ENCODE measurements at places on chromosomes 4 and X. TPM values are rescaled to one million over a fixed set of nuclear protein-coding genes. Genes with fewer than 3 reads are reported as not detected.

- DNase-seq: no peak
Measured at GRCh38 chr4:181820553-181820952, 422.6 kb upstream of the TENM3 start.

GRCh38 chrX:50952406-50952805 lies 41.9 kb downstream of the BMP15 start:
- DNase-seq: no peak

C1GALT1C1 gene
- total RNA-seq: 15.5 TPM

- DNase-seq: no peak
Measured at GRCh38 chrX:8846266-8846665, 45.1 kb upstream of the FAM9A start.

DNA sequence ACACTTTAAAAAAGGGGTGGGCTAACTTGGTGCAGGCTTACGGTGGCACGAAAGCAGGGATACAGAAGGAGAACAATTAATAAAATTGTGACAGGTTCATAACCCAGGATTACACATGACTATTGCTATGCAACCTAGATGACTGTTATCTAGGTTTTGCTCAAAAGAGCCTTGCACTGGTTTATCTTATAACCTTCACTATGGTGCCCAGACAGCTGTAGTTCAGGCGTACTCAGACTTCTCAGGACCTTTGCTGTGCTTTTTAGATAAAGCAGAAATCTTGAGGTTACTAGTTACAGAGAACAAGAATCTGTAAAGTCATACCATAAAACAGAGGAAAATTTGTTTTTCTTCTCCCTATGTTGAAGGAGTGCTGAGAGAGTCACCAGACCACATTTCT lies 44.4 kb downstream of the UGT2A3 start:
- no peak for DNase-seq

- DNase-seq: no peak
Measured at GRCh38 chrX:46782034-46782433, 23.1 kb upstream of the SLC9A7 start.

FAM9B gene
- total RNA-seq: not detected

HPSE gene
- 0.97 TPM for total RNA-seq

HSFX1 gene
- total RNA-seq: 2.0 TPM

DNA sequence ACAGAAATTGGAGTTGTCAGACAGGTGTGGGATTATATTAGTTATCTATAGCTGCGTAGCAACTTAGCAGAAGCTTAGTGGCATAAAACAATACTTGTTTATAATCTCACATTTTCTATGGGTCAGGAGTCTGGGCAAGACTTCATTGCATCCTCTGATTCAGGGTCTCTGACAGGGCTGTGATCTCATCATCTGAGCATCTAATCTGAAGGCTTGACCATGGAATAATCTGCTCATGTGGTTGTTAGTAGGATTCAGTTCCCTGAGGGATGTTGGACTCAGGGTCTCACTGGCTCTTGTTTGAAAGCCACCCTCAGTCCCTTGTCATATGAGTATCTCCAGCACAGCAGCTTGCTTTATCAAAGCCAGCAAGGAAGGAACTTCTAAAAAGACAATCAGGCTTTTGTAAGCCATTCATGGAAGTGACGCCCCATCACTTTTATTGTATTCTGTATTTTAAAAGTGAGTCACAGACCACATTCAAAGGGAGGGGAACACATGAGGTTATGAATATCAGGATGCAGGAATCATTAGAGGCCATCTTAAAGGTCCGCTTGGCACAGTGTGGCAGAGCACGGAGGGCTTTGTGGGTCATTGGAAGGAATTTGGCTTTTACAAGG lies 37.2 kb upstream of the FAM9B start:
- DNase-seq: no peak

F11 gene
- total RNA-seq: 0.35 TPM

- no peak for DNase-seq
Measured at GRCh38 chr4:122129061-122129460, 23.1 kb upstream of the BLTP1 start.

ZAR1 gene
- not detected for total RNA-seq

DNA sequence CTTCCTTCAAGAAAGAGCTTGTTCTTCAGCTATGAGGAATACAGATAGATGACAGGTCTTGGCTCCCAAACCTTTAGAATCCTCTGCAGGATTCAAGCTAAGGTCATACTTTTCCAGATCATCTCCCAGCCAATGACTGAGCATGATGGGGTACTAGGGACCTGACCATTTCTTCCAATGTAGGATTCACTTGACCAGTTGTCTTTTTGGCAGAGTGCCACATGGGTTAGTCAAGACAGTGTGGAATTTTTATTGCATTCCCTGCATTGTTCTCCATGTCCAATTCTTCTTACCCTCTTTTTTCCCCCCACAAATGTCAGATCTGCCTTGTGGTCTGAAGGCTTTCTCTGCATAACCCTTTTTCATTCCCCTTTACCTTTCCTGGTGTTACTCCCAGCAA lies 99.5 kb downstream of the CCSER1 start:
- DNase-seq: no peak

GRCh38 chr4:137934911-137935310 lies 307.2 kb downstream of the SLC7A11 start:
- no peak for DNase-seq

DNA sequence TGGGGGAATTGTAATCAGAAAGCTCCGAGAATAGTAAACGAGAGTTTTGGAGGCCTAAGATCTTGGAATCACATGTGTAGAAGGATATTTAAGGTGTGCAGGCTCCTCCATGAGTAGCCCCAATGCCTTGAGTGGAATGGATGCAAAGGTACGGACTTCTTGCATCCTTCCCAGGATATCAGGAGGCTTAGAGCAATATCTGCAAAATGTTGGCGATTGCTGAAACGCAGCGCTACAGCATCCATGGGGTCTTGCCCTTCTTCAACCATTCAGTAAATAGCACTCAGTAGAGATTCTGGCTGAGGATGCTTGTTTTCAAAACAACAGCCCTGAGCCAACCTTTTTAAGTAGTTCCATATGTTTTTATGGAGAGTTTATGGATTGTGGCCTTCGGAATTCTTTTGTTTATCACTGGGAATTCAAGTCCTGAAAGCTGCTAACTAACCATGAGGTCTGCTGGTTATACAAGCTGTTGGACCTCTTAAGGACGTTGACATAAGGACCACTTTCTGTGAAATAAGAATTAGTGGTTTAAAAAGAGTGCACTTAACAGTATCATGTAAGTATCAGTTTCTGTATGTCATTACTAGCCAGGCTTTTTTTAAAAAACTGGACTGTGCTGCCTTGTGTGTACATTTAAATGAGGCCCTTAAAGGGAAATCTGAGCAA lies 228.8 kb upstream of the PGRMC2 start:
- no peak for DNase-seq

ADGRG2 gene
- 0.35 TPM for total RNA-seq

DNA sequence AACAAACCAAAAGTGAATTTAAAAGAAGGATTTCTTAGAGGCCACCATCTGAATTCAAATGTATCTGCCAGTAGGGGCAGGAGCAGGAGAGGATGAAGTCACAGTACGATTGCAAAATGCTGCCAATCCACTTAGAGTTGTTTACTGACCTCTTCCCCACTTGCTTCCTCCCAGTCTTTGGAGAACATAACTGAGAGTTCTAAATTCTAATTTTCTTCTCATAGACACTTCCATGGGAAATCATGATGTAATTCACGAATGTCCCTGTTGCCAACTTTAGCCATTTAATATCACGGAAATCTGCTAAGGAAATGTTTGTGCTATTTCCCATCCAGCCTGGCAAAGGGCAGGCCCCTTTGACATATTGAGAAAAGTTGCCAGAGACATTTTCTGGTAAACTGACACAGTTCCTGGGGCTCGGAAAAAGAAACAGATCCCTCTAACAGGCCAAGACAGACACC lies 33.6 kb upstream of the NOCT start:
- no peak for DNase-seq

- no peak for DNase-seq
Measured at GRCh38 chr4:189069772-189070171, 870.9 kb upstream of the FRG1 start.

MYOZ2 gene
- total RNA-seq: 727 TPM

P2RY8 gene
- 1.5 TPM for total RNA-seq

DNA sequence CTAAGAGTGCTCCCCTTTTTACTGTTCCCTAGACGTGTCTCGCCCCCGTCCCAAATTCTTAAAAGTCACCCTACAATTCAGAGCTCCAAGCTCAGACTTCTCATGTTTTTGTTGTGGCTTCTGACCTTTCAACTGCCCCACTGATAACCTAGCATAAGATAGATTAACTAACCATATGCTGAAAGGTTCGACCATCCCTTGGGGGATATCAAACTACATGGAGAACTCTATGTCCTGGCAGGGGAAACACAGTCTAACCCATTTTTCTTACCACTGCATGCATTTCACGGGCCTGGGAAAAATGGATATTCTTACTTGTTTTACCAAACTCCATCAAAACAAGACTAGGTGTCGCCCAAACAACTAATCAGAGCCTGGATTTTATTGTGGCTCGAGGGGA lies 236.4 kb upstream of the MID1 start:
- DNase-seq: no peak

DNA sequence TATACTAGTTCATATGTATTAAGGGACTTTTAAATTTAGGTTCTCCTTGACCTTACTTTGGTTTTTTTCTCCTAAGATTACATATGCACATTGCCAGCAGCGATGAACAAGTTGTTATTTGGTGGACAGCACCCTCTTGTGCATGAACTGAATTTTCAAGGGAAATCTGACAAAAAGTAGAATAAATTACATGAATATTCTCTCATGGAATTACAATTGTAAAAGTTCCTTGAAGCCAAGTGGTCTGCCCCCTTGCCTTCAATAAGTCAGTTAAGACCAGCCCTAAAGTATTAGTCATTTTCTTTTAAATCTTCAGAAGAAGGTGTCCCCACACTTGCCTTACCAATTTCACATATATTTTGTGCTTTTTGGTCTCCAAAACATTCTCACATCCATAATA lies 30.7 kb upstream of the SMARCA5 start:
- no peak for DNase-seq

DNA sequence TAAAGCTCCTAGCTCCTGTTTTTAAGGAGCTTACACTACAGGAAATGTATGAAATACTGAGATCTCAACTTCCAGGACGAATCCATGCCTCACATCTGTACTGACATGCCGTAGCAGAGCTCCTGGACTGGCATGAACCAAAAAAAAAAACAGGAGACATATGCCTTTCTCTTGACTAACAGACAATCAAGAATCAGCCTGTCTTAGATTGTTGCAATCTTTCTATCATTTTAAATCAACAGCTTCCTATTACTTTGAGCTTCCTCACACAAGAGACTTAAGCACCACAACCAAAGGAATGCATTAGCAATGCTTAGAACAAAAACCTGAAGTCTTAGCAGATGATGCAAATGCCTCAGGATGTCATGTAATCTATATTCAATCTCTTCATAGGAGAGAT lies 34.7 kb upstream of the AREG start:
- no peak for DNase-seq

- no peak for DNase-seq
Measured at GRCh38 chrX:95291561-95291960, 1393.1 kb upstream of the DIAPH2 start.

DDIT4L gene
- 1.4 TPM for total RNA-seq

- no peak for DNase-seq
Measured at GRCh38 chr4:56160636-56161035, 211.9 kb downstream of the CEP135 start.

- no peak for DNase-seq
Measured at GRCh38 chr4:24858550-24858949, 54.3 kb downstream of the CCDC149 start.

DNA sequence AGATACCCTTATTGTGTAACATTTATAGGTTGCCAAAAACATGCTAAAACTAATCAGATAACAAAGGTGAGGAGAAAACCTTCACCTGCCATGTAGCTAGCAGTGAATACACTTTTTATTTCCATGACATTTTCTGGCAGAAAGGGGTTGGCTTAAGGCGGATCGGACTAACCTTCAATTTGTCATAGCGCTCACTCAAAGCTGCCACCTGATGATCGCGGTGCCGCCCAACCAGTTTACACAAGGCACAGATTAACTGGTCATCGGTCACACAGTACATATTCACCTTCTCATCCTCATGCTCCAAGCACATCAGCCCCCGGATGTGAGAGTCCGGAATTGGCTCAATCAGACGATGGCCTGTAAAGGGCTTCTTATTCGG lies 53.7 kb downstream of the MID1 start:
- no peak for DNase-seq

GRCh38 chr4:84022564-84022963 lies 476.5 kb downstream of the NKX6-1 start:
- no peak for DNase-seq

PNMA6A gene
- total RNA-seq: 0.78 TPM

GRCh38 chr4:24669751-24670150 lies 85.4 kb upstream of the DHX15 start:
- DNase-seq: no peak

GRCh38 chr4:84596826-84597225 lies 13.9 kb downstream of the CDS1 start:
- no peak for DNase-seq

GRCh38 chrX:71103110-71103983 lies 3.2 kb downstream of the CXorf65 start:
- DNase-seq: no peak

DNA sequence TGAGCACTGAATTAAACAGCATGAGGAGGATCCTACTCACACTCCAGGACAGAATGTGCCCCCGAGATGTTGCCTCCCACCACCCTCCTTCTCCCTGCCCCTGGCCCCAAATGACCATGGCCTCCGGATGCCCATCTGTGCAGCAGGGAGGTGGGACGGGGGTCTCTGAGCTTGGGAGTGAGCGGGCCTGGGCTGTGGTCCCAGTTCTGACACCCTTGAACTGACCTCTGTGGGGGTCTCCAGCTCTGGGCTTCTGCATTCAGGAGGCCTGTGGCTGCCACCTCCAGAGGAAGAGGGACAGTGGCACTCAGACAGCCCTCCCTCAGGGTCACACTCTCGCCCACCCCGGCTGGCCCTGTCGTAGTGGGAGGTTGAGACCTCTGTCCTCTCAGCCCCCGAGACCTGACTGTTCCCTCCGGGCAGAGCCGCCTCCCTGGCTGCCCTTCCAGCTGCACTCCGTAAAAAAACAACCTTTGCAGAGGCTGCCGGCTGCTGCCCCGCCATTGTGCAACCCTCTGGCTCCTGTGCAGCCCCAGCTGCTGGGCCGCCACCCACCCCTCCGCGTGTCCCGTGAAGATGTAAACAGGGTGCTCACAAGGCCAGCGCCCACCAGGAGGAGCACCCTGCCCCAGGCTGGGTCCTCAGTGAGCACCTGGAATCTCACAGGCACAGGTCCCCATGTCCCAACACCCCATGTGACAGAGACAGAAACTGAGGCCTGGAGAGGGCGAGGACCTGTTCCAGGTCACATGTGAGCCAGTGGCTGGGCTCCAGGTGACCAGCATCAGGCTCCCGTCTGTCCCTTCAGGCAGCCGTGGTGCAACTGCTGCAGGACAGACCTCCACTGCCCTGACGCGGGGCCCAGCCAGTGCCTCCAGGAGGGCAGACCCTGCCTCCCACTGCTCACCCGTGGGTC lies 39.6 kb downstream of the HTRA3 start:
- DNase-seq: peak; percentile 76

FBXL5 gene
- total RNA-seq: 60.9 TPM

DNA sequence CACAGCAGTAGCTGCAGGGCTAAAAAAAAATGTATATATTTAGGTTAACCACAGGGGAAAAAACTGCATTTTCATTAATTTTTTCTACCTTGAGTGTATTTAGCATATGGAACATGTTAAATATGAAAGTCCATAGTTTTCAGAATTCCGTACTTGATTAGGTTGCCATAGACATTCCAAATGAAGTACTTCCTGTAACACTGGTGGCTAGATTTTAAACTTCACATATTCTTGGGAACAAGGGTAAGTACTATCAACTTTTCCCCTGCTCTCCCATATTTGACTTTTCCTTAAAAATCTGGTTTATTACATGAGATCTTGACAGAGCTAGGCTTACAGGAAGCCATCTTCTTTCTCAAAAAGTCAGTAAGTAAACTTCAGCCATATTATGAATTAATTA lies 9.8 kb downstream of the SLC7A11 start:
- DNase-seq: no peak

TLL1 gene
- 0.67 TPM for total RNA-seq
